Esophagus squamous epithelium (tissue), 5 donors: ENCODE measurements at places on chromosomes 7 and 10. TPM values are rescaled to one million over a fixed set of nuclear protein-coding genes. Genes with fewer than 3 reads are reported as not detected.

- no peak for DNase-seq
Measured at GRCh38 chr10:34729619-34730018, 85.5 kb downstream of the PARD3 start.

The NEUROG3 gene
- not detected for total RNA-seq

- DNase-seq, result no peak
Measured at GRCh38 chr7:74307738-74308505, 18.7 kb downstream of the CLIP2 start.

DNA sequence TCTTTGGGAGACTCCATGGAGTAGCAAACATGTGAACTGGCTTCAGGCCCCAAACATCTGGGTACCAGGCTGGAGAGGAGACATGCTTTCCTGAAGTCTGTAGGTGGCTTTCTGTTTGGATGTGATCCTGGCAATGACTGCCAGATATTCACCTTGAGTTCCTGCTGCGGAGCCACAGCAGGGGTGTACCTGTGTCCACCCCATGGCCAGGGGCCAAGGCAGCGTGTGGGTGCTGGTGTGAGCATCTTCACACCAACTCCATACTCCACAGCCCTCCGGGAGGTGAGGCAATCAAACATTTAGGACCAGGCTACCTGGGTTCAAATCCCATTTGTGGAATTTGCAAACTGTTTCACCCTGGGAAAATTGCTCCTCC is 113.0 kb downstream of the ADCY1 start:
- no peak for DNase-seq

The AMPH gene
- 1.7 TPM for total RNA-seq

The AUTS2 gene
- total RNA-seq, result 9.5 TPM

DNA sequence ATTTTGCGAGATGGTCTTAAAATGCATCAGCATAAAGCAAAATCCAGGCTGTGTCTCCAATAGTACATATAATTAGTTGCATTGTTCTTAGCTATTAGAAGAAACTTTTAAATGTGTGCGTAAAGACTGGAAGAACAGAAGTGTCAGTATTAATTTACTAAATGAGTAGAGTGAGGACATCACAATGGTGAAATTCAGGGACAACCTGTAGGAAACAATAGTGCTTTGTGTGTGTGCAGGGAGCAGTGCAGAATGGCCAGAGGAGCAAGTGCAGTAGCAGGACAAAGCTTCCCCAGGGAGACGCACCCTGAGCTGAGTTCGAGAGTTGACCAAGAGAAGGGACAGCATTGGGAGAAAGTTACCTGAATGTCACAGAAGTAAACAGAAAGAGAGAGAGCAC is 13.7 kb downstream of the ITGB8 start:
- no peak for DNase-seq

DNA sequence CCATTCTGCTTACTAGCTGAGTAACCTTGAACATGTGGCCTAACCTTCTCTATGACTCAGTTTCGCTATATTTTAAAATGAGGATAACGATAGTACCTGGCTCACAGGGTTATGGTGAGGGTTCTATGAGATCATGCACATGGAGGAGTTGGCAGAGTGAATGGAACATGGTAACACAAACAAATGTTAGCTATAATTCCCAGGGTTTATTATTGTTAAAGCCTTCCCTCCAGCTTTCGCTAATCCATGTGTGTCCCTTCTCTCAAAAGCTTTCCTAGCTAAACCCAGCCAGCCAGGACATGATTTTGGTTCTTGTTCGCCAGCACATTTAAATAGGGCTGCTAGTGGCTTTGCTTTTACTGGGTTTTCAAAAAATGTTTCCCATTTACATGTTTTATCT is 361.0 kb upstream of the NFE2L3 start:
- no peak for DNase-seq

GRCh38 chr10:130989670-130990232 is 321.8 kb downstream of the TCERG1L start:
- no peak for DNase-seq

DNA sequence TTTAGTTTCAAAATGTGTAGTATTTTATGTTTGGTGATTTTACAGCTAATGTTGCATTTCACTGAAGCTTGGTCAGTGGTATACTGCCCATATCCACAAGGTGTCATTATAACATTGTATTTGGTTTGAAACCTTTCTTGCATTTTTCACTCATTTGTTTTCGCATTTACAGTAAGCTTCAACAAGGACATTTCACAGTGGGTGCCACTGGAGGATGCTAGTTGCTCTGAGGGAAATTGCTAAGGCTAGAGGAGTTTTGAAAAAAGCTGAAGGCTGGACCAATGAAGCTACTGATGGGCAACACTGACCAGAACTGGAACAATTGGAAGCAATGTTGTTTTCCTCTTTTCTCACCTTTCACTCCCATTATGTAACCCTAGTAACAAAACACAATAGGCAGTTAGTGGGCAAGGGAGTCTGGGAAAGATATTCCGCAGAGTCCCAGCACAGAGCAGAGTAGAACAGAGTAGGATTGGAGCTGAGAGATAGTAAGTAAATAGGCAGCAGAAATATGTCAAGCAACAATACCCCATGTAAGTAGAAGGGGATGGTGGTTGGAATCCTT is 23.6 kb upstream of the SRI start:
- DNase-seq, result no peak

The CALHM3 gene
- not detected for total RNA-seq

GRCh38 chr10:22630234-22631174 is 83.9 kb downstream of the PIP4K2A start:
- no peak for DNase-seq

The GALNT17 gene
- 1.8 TPM for total RNA-seq

- no peak for DNase-seq
Measured at GRCh38 chr10:67402620-67403019, 293.4 kb downstream of the CTNNA3 start.

The TRIM8 gene
- 48.8 TPM for total RNA-seq

DNA sequence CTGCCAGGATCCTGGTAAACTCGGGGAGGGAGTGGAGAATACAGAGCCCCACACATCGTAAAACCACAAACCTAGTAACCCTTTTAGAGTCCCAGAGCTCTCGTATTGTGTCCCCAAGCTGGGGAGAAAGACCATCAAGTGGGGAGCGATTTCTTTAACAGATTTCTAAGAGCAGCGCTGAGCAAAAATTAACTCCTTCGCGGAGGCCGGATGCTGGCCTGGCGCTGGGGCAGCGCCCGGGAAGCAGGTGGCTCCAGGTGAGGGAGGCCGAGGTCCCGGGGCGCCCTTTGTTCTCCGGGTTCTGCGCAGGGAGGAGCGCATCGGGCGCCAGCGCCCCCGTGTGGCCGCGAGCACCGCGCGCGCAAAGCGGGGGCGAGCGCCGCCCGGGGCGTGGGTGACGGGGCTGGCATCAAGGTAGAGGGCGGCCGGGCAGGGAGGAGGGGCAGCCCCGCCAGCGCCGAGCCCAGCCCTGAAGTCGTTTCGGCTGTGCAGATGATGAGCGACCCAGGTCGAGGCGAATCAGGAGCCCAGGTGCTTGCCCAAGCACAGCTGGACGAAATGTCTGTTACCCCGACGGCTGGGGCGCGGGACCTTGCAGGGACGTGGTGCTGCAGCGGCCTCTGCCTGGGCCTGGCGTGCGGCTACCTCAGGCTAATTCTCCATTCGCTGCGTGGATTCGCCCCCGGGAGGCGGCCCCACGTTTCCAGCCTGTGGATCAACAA is 10.4 kb upstream of the FGFR2 start:
- DNase-seq, result no peak

DNA sequence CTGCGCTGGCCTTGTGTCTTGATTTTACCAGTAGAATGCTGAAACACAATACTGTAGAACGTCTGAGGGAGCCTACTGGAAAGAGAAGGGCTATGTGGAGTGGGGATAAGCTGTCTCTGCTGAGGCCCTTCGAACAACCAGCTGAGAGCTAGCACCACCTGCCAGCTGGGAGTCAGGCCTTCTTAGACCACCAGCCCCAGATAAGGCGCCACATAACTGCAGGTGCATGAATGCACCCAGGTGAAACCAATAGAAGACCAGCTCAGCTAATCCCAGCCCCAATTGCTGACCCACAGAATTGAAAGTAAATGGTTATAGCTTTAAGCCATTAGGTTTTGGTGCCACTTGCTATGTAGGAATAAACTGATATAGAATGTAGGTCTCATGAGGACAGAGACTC is 438.4 kb downstream of the ADRA2A start:
- no peak for DNase-seq

DNA sequence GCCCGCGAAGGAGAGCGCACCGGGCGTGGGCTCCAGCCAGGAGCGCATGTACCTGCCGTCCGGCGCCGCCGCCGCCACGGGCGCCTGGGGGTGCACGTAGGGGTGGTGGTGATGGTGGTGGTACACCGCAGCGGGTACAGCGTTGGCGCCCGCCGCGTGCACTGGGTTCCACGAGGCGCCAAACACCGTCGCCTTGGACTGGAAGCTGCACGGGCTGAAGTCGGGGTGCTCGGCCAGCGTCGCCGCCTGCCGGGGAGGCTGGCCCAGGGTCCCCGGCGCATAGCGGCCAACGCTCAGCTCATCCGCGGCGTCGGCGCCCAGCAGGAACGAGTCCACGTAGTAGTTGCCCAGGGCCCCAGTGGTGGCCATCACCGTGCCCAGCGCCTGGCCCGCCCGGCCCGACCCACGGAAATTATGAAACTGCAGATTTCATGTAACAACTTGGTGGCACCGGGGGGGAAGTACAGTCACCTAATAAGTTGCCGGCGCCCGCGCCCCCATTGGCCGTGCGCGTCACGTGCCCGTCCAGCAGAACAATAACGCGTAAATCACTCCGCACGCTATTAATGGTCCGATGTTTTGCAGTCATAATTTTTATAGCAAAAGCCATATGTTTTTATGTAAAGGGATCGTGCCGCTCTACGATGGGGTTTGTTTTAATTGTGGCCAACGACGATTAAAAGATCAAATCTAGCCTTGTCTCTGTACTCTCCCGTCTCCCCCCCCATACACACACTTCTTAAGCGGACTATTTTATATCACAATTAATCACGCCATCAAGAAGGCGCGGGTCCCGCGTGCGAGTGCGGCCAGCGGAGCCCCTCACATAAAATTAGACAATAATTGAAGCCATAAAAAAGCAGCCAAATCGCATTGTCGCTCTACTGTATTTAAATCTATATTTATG is at the start of gene HOXA9:
Gene HOXA9, minus strand, starts transcription at position 449 of the 907 bp plus-strand sequence. Its CDS starts 80 bp downstream, at position 369.
- DNase-seq, result no peak

- no peak for DNase-seq
Measured at GRCh38 chr10:24669285-24669852, 54.3 kb downstream of the ARHGAP21 start.

- DNase-seq, result no peak
Measured at GRCh38 chr10:90087197-90088023, 386.0 kb downstream of the KIF20B start.

- DNase-seq, result no peak
Measured at GRCh38 chr7:95772771-95773581, 622 bp downstream of the DYNC1I1 start.

DNA sequence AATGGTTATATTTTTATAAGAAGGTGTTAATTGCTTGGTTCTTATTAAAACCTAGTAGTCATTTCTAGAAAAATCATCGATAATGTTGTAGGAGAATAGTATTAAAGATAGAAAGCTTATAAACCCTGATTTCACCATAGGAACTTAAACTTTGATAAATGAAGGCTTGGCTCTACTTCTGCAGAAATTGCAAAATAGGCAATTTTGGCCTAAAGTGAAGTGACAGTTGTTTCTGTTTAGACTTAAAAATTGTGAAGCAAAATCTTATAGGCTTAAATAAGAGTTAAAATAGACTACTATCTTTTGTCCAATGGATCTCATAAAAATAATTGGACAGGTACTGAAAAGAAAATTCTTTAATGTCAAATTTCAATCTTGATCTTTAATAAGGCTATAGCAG is 321.6 kb upstream of the FZD8 start:
- DNase-seq, result no peak

DNA sequence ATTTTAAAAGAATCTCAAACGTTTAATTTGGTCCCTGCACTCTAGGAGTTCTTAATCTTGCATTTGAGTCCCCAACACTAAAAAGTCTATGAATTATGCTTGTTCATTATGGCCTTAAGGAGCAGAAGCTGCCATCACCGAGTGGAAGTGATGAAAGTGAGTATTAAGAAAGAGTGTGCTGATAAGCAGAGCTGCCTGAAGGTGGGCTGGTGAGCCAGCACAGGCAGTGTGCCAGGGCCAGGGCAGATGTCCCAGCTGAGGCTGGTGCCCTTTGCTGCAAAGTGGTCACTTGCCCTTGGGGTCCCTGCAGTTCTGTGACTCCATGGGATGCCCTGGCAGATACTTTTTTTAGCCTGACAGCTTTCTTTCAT is 72.9 kb upstream of the LOXL4 start:
- DNase-seq, result no peak

DNA sequence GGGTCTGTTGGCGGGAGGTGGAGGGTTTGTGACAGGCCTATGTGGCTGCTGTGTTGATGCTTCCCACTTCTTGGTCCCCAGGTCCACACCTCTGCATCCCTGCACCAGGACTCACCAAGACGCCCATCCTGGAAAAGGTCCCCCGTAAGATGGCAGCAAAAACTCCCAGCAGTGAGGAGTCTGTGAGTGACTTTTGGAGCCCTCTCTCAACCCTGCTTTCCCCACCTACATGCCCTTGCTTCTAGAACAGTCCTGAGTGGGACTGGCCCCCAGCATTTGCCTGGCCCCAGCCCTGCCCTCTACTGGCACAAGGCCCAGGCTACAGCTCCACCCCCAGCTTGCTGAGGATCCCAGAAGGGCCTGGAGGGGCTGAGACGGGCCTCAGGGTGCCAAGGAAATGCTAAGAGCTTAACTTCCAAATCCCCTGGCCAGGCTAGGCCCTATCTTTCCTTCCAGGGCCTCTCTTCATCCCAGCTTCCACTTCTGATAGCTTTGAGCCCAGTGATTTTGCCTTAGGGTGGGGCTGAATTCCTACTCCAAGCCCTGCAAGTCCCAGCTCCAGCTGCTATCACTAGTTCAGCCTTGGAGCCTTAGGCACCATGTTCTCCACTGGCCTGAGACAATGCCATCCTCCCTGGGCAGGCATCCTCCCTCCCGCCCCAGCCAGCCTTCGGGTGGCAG is 2.7 kb downstream of the CHAT start:
- no peak for DNase-seq

The PLPP4 gene
- total RNA-seq, result 0.49 TPM

GRCh38 chr7:84112771-84113170 is 81.8 kb downstream of the SEMA3A start:
- no peak for DNase-seq

The NUTM2A gene
- 0.61 TPM for total RNA-seq

DNA sequence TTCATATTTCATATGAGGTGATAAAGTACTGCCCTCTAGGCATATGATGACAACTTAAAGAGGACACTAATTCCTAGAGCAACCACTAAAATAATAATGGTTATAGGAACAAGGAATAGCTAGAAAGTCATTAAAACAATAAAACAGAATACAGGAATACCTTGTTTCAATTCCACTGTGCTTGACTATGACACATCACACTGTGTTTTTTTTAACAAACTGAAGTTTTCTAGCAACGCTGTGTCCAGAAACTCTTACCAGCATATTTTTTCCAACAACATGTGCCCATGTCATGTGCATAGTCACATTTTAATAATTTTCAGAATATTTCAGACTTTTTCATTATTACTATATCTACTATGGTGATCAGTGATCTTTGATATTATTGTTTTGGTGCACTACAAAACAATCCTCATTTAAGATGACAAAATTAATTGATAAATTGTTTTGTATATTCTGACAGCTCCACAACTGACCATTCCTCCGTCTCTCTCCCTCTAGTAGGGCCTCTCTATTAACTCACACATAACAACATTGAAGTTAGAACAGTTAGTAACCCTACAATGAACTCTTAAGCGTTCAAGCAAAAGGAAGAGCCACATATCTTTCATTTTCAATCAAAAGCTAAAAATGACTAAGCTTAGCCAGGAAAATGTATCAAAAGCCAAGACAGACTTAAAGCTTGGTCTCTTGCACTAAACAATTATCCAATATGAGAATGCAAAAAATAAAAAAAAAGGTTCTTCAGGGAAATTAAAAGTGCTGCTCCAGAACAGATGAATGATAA is 85.8 kb downstream of the SNX13 start:
- no peak for DNase-seq
